ENCODE measurements at places on chromosomes 11 and 22. TPM values are rescaled to one million over a fixed set of nuclear protein-coding genes. Genes with fewer than 3 reads are reported as not detected.

Gene ANKK1
- total RNA-seq = 1.7 TPM

Gene DDTL
- total RNA-seq = 2.9 TPM

Gene SLC7A4
- total RNA-seq = 7.2 TPM

Gene IL17REL
- total RNA-seq = 1.4 TPM

Gene MUC6
- total RNA-seq = not detected

All from dorsolateral prefrontal cortex (tissue), 122 donors.